NCI-H345 (cell line): ENCODE measurements at places on chromosomes 3 and 15.

GRCh38 chr3:72997421-72997961, 880 bp downstream of the PPP4R2 start:
- peak; percentile 22 for DNase-seq

DNA sequence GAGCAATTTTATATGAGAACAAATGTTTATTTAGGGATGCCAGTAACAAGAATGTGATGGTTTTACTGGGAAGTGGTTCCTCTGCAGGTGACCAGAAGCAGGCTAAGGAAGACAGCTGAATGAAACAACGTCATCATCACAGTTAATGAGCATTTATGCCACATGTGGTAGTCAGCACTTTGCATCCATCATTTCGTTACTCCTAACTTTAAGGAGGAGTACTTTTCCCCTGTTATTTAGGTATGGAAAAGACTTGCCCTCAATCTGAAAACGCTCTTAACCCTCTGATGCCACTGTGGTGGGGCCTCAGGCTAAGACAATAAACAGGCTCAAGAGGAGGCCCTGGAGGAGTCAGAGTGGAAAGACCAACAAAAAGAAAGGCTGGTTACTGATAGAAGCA, 31.2 kb downstream of the INTS14 start:
- no peak for DNase-seq

- DNase-seq, result no peak
These were observed 13.1 kb upstream of the SCN5A start for GRCh38 chr3:38662544-38662943.

GRCh38 chr3:79937567-79937966, 169.8 kb upstream of the ROBO1 start:
- DNase-seq, result no peak

DNA sequence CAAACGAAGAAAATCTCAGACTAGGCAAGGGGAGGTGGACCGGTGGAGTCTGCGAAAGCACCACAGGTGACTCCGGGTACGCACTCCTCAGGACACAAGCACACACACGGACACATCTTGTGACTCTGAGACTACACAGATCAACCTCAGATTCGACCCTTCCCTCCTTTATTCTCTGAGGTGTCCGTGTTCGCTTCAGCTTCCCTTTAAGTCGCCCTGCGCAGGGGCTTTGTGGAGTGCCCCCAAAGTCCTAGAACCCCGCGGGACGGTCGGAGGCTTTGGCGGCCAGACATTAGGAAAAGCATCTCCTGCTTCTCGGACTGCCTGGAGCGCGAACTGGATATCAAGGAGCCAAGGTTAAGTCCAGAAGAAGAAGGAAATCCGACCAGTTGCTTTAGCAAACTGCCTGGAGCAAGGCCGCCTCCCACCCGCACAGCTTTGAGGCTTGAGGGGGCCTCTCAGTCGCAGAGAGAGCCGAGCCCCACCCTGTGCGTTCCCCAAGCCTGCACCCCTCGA, 730 bp downstream of the DGKG start:
- DNase-seq, result no peak

DNA sequence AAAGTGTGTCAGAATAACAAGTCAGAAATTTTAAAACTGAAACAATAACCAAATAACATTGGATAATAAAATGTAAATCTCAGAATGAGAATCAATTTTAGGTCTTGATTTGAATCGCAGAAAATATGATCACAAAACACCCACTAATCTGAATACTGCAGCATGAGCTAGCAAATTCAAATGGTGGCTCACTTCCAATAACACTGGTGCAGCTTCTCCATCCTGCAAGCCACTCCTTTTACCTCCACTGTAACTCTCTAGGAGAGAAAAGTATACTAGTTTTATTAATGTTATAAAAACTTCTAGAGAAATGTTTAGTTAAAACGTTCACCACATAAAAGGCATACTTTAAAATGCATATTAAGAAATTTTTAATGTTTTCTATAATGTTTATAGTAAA, 30.4 kb downstream of the UBE3A start:
- DNase-seq, result no peak

- DNase-seq, result no peak
These were observed 10.4 kb upstream of the ZSCAN2 start for GRCh38 chr15:84590406-84590805.

- no peak for DNase-seq
These were observed 38.9 kb downstream of the FNDC3B start for GRCh38 chr3:172078244-172078643.

GRCh38 chr3:9969632-9970019, 17.0 kb downstream of the EMC3 start:
- DNase-seq, result no peak

DNA sequence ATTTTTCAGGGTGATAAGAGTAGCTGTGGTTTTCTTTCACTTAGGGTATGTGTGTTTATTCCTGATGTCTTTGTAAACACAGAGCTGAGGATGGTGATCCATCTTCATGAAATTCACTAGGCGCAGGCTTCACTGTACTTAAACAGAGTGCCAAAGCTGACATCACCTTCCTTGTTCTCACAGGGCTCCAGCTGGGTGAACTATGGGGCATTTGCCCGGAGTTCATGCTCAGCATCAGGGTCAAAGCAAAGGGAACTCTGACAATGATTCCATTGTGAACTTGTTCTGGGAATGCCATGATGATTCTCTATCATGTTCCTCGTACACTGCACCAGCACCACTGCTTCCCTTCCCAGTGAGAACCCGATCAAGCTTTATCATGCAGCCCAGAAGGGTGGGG, 184.8 kb upstream of the P2RY1 start:
- DNase-seq, result no peak

GRCh38 chr3:184602372-184603150, 41.0 kb downstream of the EPHB3 start:
- DNase-seq, result no peak

DNA sequence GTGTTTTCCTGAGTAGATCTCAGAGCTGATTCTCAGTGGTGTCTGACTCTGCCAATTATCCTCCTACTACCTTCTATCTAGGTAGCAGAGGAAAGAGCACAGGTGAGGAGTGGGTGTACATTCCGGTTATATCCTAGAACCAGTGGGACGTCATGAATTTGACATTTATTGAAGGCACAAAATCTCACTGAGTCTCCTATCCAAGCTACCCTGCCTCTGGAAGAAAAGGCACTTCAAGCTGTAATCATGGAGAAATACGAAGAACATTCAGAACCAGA, 952.2 kb downstream of the TUSC7 start:
- no peak for DNase-seq

DNA sequence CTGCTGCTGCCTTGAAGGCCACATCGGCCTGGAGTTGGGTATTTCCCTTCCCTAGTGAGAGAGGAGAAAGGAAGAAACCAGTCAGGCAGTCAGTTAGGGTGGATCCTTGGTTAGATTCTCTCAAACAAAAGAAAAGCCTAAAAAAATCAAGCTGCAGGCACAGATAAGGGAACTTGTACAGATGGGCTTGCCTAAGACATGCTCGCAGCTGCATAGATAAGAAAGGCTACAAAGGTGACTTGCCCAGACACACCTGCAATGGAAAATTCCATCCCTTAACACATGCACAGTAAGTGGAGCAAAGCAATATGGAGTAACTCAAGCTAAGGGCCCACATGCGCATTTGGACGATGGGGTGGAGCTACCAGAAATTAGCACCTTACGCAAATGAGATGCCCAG, 199.7 kb upstream of the ARPP21 start:
- no peak for DNase-seq

DNA sequence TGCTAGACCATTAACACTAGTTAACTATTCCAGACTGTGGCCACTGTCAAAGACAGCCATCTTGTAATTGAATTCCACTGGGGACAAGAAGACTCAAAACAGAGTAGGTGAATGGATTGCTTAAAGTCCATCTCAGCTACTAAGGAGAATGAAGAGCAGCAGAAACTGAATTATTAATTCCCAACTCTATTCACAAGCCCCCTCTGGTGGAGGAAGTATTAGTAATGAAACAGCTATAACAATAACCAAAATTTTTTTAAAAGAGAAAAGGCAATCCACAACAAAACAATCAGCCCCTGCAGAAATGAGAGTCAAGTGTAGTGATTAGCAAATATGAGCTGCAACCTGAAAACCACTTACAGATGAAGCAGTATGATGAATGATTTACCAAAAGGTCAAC, 302.8 kb downstream of the FHIT start:
- DNase-seq, result no peak

DNA sequence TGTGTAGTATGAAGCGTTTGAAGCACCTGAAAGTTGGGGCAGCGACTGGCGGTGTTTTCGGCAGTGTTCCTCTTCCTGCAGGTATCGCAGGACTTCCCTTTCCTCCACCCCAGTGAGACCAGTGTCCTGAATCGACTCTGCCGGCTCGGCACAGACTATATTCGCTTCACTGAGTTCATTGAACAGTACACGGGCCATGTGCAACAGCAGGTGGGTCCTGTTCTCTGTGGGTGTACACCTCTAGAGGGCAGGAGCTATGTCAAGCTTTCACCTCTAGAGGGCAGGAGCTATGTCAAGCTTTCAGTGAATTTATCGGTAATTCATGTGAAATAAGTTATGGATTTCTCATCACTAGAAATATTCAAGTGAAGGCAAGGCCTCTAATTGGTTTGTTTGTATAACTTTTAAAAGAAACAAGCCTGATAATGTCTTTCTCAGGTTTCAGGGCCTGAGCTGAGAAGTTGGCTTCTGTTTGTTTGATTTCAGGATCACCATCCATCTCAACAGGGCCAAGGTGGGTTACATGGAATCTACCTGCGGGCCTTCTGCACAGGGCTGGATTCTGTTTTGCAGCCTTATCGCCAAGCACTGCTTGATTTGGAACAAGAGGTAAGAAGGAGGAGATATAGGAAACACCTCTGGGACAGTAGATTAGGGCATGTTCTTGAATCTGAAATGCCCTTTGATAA, 5.3 kb downstream of the TUBGCP4 start:
- DNase-seq, result peak; percentile 20

GRCh38 chr3:76908156-76908555, 131.7 kb upstream of the ROBO2 start:
- no peak for DNase-seq

- no peak for DNase-seq
These were observed 170.6 kb downstream of the MINAR1 start for GRCh38 chr15:79602731-79603130.

GRCh38 chr15:46280762-46281542, 646.1 kb downstream of the SQOR start:
- peak; percentile 41 for DNase-seq

DNA sequence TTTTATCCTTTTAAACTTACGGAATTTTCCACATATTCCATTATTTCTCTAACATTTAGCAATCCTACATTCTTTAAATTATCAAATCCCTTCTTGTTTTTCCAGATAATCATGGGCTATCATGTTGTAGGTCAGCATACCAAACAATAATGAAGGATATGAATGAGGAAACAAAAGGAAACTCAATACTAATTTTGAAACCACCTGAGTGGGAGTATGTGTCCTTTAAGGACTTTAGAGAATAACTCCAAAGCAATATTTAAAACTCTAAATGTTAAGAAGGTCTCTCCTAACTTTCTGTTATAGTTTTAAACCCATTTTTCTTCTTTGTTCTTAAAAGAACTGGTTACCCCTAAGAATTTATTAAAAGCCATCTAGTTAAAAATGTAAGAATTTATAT, 43.0 kb downstream of the TP53BP1 start:
- DNase-seq, result no peak

DNA sequence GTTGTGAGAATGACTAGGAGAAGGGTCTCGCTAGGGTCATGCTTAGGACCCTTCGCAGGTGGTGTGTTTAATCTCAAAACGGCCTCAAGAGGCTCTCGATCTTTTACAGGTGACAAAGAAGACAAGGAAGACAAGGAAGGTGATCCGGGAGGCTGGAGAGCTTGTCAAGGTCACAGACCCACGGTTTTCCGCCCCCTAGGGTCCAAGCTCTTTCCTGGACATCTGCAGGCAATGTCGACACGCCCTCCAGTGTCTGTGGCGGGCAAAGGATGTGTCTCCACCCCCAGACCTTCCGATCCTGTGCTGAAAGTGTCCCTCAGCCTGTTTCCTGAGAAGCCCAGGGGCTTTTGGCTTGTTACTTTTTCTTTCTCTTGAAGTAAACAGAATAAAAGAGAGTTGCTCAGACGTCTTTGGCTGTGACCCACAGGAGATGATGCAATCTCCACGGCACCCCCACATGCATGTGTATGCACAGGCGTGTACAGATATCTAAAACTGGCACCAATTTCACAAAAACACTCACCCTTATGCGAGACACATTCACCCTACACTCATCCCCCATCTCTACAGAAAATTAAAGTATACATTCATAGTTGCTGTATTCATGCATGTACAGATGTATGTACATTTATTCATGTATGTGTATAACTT, 108.8 kb downstream of the KLF13 start:
- no peak for DNase-seq

- DNase-seq, result peak; percentile 89
These were observed 291.0 kb downstream of the TBL1XR1 start for GRCh38 chr3:176906046-176906905.

DNA sequence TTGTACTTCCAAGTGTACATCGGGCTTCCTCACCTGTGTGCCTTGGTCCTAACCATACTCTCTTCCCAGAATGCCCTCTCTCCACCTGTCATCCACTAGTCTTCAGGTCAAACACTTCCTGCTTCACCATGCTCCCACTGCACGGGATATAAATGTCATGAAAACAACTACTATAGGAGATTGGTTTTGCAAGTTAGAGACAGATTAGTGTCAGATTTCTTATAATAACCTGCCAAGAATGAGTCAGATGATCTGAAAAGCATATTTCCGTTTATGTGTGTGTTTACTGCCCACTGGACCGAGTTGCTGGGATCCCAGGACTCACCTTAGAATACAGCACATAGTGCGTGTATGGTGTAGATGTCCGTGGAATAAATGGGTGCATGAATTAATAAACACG, 21.4 kb downstream of the PLA1A start:
- DNase-seq, result no peak
